Bone marrow (tissue), 2 donors: ENCODE measurements at places on chromosomes 5 and 9.

GRCh38 chr9:119365291-119366027 lies 3.8 kb downstream of the BRINP1 start:
- DNase-seq: no peak

GRCh38 chr5:110469486-110469885 lies 257.0 kb downstream of the TMEM232 start:
- no peak for DNase-seq

GRCh38 chr9:70291446-70291845 lies 32.7 kb downstream of the SMC5 start:
- DNase-seq: no peak

GRCh38 chr5:133072021-133072420 lies 20.2 kb downstream of the HSPA4 start:
- DNase-seq: no peak

GRCh38 chr5:66987540-66987939 lies 209.1 kb downstream of the CD180 start:
- no peak for DNase-seq

DNA sequence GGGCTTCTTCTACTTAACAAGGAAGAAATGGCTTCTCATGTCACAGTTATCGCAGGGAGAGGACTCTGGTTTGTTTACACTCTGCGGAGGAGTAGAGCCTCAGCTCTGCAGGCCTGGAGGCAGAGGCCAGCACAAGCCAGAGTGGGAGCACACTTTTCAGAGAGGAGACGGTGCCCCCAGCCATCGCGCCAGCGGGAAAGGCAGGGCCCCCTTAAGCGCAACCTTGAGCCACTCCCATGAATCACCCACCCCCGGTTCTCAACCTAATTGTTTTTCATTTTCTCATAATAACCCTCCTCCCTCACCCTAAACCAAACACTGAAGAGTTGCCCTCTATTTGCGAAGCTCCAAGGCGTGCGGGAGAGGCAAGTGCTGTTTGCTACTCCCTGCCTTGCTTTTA lies 208.4 kb upstream of the TBCA start:
- no peak for DNase-seq

DNA sequence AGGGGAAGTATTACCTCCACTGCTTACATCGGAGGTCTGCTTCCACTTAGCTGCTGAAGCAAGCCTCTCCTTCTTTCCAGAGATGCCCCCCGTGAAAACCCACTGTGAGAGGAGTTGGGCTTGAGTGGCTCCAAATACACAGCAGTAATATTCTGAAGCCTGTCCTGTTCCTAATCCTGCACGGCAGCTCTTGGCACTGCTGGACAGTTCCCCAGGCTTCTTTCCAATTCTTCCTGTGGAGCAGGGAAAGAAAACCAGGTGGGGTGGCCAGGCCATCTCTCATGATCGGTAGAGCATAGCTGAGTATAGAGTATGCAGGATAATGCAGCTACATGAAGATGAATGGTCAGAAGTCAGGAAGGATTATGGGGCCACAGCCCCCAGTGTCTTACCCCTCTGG lies 335.3 kb downstream of the MARCHF11 start:
- no peak for DNase-seq

GRCh38 chr5:65013166-65013565 lies 244.4 kb downstream of the CWC27 start:
- no peak for DNase-seq

GRCh38 chr9:86300701-86301100 lies 18.4 kb upstream of the ISCA1 start:
- no peak for DNase-seq

DNA sequence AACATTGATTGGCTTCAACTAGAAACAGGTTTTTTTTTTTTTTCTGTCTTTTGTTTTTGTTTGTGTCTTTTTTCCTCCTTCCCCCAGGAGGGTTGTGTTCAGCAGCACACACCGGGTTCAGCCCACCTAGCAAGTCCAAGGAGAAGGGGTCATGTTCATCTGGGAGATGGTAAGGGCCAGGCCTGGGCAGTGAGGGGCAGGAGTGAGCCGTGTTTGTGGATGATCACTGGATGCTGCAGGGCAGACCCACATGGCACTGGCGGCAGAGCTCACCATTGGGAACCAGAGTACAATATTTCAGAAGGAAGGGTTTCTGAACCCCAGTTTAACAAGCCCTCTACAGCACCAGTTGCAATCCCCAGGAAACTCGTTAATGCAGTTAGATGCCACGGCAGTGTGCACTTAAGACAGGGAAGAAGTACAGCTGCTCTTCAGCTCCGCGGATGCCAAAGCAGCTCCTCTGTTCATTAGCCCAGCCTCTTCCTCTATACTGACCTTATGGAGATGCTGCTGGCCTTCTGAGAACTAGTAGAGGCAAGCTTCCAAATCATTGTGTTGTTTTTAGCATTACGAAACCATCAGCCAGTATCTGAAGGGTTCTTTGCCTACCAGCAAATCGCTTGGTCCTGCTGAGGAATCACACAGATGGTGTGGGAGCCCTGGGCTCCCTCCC lies 508.2 kb upstream of the WWC1 start:
- DNase-seq: no peak

- no peak for DNase-seq
Observed at GRCh38 chr5:175679411-175679810, 21.5 kb downstream of the HRH2 start.
